ENCODE measurements at places on chromosomes 11 and 22. TPM values are rescaled to one million over a fixed set of nuclear protein-coding genes. Genes with fewer than 3 reads are reported as not detected.
A peak's percentile ranks its signal among the peaks of the same experiment; 100 is the strongest.

DNA sequence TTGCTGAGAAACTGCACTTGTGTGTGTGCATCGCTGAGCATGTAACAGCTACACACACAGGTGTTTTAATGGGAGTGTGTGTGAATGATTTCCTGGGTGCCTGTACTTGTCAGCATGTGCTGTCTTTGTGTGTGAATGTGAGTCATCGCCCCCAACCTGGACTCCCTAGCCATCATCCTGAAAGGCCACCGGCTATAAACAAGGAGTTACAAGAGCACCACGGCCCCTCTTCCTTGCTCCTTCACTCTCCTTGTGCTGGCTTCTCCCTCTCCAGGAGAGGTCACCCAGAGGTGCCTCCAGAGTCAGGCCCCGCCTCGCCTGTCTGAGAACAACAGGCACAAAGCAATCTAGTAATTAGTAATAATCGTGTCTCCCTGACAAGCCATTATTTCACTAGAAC lies 419.2 kb downstream of the BUD13 start:
- no peak for DNase-seq

The FGF4 gene
- not detected for total RNA-seq

DNA sequence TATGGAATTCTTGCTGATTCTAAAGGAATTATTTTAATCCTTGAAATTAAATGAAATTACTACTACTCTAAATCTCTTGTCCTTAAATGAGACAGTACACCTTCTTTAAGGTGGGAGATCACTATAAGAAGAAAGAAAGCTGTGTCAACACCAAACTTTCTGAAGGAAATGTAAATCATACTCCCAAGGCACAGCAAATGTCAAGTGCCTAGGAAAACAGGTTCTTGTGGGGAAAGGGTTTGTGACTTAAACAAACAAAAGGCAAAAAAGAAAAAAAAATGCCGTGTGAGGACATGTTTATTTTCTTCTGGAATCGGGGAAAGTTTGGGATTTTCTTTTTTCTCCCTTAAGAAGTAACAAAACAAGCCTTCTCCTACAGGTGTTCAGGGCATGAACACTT lies 745.1 kb downstream of the DLG2 start:
- DNase-seq, result no peak

DNA sequence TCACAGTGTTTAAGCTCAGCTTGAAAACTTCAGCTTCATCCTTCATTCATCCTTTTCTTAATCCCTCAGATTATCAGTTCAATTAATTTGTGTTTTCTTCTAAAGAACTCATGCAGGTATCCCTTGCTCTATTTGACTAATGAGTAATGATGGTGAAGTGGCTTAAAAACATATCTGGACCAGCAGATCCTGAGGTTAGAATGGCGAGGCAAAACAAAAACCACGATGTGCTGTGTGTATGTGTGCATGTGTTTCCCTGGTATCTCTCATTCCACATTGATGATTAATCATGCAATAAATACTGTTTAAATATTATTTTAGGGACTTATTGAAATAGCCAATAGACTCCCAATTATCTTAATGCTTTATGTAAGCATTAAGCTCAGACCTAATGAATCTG lies 437.0 kb downstream of the DYNC2H1 start:
- DNase-seq, result no peak

- DNase-seq, result peak; percentile 32
Observed at GRCh38 chr22:48959496-48959895, 868.2 kb downstream of the BRD1 start.

- no peak for DNase-seq
Observed at GRCh38 chr11:115631609-115632008, 127.4 kb upstream of the CADM1 start.
